ENCODE measurements at places on chromosomes 6 and 20.

DNA sequence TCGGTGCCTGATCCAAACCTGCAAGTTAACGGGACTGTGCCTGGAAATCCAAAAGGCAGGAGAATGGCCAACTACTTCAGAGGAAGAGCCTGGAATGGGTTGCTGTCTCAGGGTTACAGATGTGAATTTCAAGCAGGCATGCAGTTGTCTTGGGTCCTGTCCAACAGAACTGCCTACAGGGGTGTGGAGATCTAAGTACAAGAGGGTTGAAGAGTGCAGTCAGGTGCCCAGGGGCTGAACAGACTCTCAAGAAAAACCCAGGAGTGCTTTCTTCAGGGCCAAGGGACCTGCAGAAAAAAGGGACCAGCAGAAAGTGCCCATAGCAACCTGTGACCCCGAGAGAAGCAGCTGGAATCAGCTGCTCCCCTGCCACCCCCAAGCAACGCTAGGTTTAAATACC lies 71.0 kb downstream of the PREP start:
- DNase-seq, result peak; percentile 63

GRCh38 chr6:86256615-86257187 lies 614.0 kb upstream of the SYNCRIP start:
- DNase-seq, result no peak

DNA sequence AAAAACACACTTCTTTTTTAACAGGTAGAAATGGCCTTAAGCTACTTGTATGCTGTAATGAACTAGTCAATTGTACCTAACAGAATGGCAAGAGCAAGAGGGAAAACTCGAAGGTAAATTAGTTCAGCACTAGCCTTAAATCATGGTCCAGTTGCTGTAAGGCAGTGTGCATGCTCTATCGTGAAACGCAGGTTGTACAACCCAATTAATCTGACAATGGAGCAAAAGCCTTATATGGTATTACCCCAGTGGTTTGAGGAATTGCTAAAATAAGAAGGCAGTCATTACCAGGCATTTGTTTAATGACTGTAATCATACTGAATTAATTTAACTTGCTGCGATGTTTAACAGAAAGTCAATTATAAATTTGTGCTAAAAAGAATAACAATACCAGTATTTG lies 69.3 kb upstream of the SOX4 start:
- no peak for DNase-seq

DNA sequence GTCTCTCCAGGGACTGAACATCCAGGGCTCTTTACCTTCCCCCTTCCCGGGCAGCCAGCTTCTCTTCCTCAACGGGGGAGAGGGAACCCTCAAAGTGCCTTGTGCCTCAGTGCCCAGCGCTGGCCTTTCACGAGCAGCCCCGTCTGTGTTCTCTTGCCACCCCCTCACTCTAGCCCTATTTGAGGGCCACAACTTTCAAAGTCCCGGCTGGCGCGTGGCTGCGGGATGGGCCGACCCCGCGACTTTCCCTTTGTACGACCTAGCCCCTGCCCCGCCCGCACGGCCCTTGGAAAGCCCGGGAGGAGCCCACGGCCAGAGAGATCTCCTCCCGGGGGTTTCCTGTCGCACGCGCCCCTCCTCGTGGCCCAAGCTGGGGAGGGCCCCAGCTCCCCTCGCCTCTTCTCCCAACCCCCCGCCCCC lies 559 bp downstream of the SCRT2 start:
- no peak for DNase-seq

GRCh38 chr6:43575772-43576551 lies at the start of the genes POLH and XPO5:
TSS of gene POLH (plus strand) at chr6:43576185. CDS start at chr6:43582320, 6,135 bp downstream.
TSS of gene XPO5 (minus strand) at chr6:43576038. CDS start at chr6:43575864, 174 bp downstream.
- peak; percentile 98 for DNase-seq

DNA sequence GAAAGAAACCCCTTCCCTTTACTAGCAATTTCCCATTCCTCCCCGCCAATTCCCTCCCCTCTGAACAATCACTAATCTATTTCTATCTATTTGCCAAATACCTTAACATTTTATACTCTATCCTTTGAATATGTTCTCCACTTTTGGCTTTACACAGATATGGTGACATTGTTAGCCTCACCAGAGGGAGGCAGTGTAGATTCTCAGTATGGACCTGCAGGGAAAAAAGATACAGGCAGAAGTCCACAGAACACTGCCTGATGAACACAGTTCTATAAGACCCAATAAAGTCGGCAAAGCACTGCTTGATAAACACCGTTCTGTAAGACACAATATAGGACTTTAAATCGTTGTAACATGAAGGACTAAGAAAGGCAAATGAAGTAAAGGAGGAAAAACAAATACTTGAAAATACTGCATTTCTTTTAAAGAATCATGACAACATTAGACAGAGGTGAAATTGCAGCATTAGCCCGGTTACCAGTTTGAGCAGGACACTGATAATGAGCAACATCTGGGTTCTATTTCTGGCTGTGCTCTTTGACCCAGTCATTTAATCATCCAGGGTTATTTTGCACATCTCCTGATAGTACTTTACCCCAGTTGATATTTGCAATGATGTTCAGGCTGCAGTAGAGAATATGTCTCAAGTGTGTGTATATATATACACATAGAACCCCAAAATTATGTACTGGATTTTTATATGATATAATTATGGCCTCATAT lies 296.8 kb downstream of the UTRN start:
- no peak for DNase-seq

DNA sequence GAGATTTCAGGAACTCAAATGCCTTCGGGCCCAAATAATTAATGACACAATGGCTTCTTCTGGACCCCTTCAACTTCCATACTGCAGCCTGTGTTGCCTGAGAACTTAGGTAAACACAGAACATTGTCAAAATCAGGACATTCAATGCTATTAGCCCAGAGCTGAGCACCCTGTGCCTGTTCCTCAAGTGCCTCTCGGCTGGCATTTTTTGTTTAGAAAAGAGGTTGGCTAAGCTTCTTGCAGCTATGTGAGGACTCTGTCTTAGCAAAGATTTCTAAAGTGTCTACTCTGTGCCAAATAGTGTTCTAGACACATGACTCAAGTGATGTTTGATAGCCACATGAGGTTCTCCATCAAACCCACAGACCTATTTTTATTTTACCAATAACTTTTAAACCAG lies 289.3 kb upstream of the ARID1B start:
- no peak for DNase-seq

GRCh38 chr6:109118871-109119354 lies 23.6 kb downstream of the CEP57L1 start:
- DNase-seq, result no peak

Measured in upper lobe of left lung (tissue), 6 donors.